Naive thymus-derived CD8-positive, alpha-beta T cell (primary cell): ENCODE measurements at places on chromosomes 1 and 21. TPM values are rescaled to one million over a fixed set of nuclear protein-coding genes. Genes with fewer than 3 reads are reported as not detected.

DNA sequence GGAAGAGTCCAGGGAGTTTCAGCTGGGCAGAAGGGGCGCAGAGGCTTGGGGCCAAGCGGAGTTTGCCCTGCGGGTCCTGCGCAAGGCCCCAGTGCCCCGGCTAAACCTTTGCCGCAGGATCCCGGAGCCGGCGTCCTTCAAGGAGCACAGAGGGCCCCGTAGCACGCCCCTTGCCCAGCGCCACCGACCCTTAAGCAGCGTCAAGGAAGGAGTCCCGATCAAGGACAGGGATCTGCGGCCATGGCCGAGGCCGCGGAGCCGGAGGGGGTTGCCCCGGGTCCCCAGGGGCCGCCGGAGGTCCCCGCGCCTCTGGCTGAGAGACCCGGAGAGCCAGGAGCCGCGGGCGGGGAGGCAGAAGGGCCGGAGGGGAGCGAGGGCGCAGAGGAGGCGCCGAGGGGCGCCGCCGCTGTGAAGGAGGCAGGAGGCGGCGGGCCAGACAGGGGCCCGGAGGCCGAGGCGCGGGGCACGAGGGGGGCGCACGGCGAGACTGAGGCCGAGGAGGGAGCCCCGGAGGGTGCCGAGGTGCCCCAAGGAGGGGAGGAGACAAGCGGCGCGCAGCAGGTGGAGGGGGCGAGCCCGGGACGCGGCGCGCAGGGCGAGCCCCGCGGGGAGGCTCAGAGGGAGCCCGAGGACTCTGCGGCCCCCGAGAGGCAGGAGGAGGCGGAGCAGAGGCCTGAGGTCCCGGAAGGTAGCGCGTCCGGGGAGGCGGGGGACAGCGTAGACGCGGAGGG lies 520 bp downstream of the CLIC6 start:
- peak; percentile 23 for DNase-seq
- H3K27me3 ChIP-seq: peaks cover 48% of the 10 kb centered on the region
- no peaks in the 10 kb centered on the region for H3K36me3 ChIP-seq

DNA sequence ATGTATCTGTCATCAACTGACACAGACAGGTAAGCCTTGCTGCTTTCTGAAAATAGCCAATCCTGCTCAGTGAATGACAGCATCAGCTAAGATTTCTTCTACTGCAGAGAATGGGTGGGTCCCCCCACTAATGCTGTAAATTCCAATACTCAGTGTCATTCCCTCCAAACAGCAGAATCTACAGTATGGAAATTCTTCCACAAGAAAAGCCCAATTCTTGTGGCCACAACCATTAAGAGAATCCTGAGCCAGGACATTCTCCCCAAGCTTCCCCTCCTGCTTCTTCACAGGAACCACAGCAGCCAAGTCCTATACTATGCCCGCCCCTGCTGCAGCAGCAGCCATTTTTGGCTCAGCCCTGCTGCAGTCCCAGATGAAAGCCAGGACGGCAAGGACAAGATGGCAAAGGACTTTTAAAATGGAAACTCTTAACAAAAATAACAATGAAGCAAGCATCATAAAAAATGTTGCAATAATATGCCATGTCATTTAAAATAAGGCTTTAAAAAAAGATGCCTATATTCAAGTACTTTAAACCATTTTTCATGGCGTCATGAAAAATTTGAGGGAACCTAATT lies 26.8 kb downstream of the EIF4G3 start:
- H3K27me3 ChIP-seq: no peaks in the 10 kb centered on the region
- no peak overlapping the region for H3K4me3 ChIP-seq
- peak overlapping the region; percentile 17 for H3K27ac ChIP-seq
- DNase-seq: no peak
- peaks cover 31% of the 10 kb centered on the region for H3K36me3 ChIP-seq

DNA sequence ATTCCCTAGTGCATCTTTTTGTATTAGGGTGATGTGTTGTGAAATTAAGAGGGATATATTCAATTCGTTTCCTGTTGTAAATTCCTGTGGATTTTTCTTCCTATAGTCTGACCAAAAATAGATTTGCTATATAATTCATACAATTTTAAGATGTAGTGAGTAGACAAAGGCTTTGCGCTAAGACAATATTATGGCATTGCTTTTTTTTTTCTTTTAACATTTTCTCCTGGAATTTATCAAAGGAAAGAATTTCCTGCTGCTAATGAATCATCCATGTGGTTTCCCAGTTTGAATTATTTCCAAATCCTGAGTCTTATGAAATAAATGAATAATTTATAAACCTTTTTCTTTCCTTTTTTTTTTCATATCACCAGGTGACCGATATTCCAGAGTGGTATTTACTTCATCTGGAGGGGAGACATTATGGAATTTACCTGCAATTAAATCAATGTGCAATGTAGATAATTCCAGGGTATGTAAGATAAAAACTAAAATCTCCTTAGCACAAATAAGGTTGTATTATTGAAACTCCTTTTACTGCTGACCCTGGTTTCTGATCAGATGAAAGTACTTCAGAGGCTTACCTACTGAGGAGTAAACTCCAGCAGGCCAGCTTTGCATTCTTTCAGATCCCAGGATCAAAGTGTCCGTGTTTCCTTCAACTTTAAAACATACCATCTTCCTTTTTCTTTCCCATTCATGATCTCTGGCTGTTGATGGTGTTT lies 148.4 kb downstream of the TLR5 start:
- no peaks in the 10 kb centered on the region for H3K27me3 ChIP-seq
- H3K4me1 ChIP-seq: no peaks in the 10 kb centered on the region
- H3K4me3 ChIP-seq: no peak overlapping the region
- no peak overlapping the region for H3K27ac ChIP-seq
- no peak for DNase-seq

DNA sequence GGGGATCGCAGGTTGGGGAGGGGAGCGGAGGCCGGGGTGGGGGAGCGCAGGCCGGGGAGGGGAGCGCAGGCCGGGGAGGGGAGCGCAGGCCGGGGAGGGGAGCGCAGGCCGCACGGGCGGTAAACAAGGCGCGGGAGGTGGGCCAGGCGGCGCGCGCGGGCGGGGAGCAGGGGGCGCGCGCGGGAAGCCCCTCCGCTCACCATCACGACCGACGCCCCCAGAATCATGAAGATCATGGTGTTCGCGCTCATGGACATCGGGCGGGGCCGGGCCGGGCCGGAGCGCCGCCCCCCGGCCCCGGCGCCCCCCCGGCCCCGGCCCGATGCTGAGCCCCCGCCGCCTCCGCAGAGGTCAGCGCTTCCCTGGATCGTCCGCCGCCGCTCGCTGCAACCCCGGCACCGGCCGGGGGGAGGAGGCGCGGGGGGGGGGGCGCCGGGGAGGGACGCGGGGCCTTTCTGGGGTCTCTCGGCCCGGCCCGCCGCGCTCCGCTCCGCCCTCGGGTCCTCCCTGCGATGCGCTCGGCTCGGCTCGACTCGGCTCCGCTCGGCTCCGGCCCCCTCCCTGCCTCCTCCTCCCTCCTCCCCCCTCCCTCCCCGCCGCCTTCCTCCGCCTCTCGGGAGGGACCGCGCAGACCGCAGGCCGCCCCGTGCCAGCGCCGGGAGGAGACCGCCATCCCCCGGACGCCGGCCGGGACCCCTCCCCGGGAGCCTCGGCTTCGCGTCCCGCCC lies at the start of gene TMEM240:
Gene TMEM240, minus strand, starts transcription at position 535 of the 728 bp plus-strand sequence. Its CDS starts 278 bp downstream, at position 257.
- peak within 1 kb of the TSS; percentile 84 for H3K4me3 ChIP-seq
- peak; percentile 44 for DNase-seq
- H3K27me3 ChIP-seq: no peaks in the 10 kb centered on the region
- peak within 1 kb of the TSS; percentile 89 for H3K27ac ChIP-seq

- DNase-seq: no peak
- H3K4me3 ChIP-seq: no peak overlapping the region
- H3K4me1 ChIP-seq: peaks cover 5% of the 10 kb centered on the region
Observed at GRCh38 chr1:109261578-109261977, 12.2 kb downstream of the CELSR2 start.

GRCh38 chr1:75317976-75318375 lies 183.8 kb downstream of the LHX8 start:
- DNase-seq: no peak
- H3K27me3 ChIP-seq: peaks cover 4% of the 10 kb centered on the region
- no peak overlapping the region for H3K4me3 ChIP-seq
- no peak overlapping the region for H3K27ac ChIP-seq
- no peaks in the 10 kb centered on the region for H3K36me3 ChIP-seq

Gene PPFIA4
- total RNA-seq: 1.4 TPM

DNA sequence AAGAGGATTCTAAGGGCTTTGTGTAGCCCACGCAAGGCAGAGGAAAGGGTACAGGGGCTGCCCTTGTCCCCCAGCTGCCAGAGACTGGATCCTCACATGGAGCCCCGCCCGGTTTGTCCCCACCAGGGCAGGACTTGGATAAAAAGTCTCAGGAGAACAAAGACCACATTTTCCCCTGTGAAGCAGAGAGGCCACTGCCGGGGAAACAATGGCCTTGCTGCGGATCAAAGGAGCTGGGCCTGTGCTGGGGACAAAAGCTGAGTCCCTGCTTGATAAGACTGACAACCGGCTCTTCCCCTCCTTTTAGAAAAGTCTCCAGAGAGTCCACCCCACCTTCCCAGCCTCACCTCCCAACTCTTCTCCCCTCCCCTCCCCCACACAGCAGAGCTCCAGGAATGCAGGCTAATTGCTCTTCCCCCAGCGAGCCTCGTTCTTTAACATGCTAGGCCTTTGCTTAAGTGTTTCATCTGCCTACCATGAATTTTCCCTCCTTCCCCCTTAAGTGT lies 142.4 kb downstream of the PLPP3 start:
- no peaks in the 10 kb centered on the region for H3K4me1 ChIP-seq
- H3K4me3 ChIP-seq: no peak overlapping the region
- no peak overlapping the region for H3K27ac ChIP-seq

DNA sequence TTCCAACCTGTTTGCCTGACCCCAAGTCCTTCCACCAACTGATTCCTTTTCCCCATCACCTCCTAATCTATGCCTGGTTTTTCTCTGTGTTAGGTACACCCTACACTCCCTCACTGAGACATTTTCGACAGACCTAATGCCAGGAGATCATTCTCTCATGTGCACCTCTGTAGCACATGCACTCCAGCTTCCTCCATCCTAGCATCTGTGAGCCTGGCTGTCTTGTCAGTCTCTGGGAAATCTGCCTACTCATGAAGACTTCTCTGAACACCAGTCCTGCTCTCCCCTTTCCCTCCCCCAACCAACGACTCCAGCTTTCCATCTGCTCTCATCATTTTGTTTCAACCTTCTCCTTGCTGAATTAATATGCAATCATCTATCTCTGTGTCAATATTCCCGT lies 987 bp downstream of the MED8 start:
- peak overlapping the region; percentile 100 for H3K4me3 ChIP-seq
- peaks cover 45% of the 10 kb centered on the region for H3K36me3 ChIP-seq
- H3K27me3 ChIP-seq: no peaks in the 10 kb centered on the region
- DNase-seq: no peak
- peak overlapping the region; percentile 99 for H3K27ac ChIP-seq
- H3K4me1 ChIP-seq: peaks cover 29% of the 10 kb centered on the region

- no peak for DNase-seq
- H3K27ac ChIP-seq: no peak overlapping the region
- H3K27me3 ChIP-seq: no peaks in the 10 kb centered on the region
Observed at GRCh38 chr1:81264976-81265375, 535.8 kb upstream of the ADGRL2 start.

GRCh38 chr1:116559304-116559761 lies 11.5 kb downstream of the CD58 start:
- no peaks in the 10 kb centered on the region for H3K36me3 ChIP-seq
- DNase-seq: no peak
- H3K4me3 ChIP-seq: no peak overlapping the region

DNA sequence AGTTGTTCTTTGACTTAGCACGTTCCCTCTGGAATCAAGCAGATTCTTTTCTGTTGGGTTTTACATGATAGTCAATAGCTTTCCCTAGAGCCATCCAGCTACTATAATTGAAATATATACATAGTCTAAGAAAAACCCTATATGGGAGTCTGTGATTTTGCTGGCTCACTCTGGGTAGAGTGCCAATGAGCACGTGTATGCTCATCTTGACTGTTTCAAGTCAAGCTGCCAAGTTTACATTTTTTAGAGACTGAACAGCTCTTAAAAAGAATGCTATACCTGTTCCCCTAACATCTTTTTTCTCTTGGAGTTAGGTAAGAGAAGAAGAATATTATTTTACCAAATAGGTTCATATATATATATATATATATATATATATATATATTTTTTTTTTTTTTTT lies 182.8 kb upstream of the NRIP1 start:
- no peaks in the 10 kb centered on the region for H3K4me1 ChIP-seq
- H3K27me3 ChIP-seq: peaks cover 2% of the 10 kb centered on the region
- DNase-seq: no peak

Gene KCNA3
- 74.7 TPM for total RNA-seq

Gene F13B
- not detected for total RNA-seq

Gene WDTC1
- 58.2 TPM for total RNA-seq

Gene GSTM5
- not detected for total RNA-seq

DNA sequence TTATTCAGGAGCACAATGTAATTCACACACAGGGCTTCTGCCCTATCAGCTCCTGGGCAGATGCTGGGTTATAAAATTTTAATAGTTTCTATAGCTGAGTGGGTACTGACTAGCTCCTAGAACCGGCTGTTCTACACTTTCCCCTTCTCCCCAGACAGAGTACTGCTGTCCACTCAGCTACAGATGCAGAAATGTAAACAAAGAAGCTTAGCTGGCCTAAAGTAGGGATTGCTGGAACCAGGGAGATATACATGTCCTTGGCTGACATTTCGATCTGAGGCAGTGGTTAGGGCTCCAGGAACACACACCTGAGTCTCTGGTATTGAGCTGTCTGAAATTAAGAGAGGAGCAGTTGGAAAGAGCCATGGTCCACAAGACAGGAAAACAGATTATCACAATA lies 211.5 kb upstream of the USP24 start:
- no peaks in the 10 kb centered on the region for H3K4me1 ChIP-seq
- no peaks in the 10 kb centered on the region for H3K36me3 ChIP-seq
- peaks cover 48% of the 10 kb centered on the region for H3K27me3 ChIP-seq

DNA sequence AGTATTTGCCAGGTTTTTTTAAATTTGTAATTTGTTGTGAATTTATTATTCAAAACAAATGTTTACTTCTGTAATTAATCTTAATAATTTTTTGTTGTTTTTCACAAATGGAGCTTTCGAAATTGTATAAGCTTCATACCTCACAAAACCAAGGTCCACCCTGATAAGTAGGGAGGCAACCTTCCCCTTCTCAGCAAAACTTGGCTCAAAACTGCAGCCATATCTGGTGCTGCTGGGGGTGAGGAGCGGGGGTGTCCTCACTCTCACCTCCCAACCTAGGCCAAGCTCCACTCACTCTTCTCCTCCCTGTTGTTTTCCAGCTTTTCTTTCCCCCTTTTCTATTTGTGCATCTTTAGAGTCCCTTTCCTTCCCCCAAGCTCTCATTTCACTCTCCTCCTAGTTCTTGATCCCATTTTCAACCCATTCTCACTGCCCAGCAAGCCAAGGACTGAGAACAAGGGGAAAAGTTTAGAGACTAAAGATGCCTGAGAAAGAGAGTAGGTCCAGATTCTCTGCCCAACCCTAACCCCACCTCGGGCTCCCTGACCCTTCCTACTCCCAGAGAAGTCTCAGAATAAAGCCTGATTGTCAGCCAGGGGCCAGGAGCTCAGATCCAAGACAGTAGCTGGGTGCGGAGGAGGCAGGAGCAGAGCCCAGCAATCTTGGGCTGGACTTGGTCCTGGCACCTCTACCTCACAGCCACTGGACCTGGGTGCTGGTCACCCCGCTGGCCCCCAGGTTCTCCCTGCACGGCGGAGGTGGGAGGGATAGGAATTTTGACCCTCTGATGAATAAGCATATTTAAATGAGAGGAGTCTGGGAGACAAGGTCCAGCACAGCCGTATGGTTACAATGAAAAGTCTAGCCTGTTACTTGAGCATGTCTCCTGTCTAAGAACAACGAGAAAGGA lies 8.3 kb upstream of the CFAP45 start:
- H3K27ac ChIP-seq: peak overlapping the region; percentile 82
- H3K36me3 ChIP-seq: no peaks in the 10 kb centered on the region
- H3K27me3 ChIP-seq: no peaks in the 10 kb centered on the region
- no peak overlapping the region for H3K4me3 ChIP-seq
- peaks cover 56% of the 10 kb centered on the region for H3K4me1 ChIP-seq
- no peak for DNase-seq
